ENCODE measurements at places on chromosomes 4 and X. TPM values are rescaled to one million over a fixed set of nuclear protein-coding genes. Genes with fewer than 3 reads are reported as not detected.

Gene SERPINA7
- not detected for total RNA-seq

Gene ARMCX4
- 10.2 TPM for total RNA-seq

Gene MGST2
- 5.9 TPM for total RNA-seq

Gene VAMP7
- total RNA-seq: 36.4 TPM

DNA sequence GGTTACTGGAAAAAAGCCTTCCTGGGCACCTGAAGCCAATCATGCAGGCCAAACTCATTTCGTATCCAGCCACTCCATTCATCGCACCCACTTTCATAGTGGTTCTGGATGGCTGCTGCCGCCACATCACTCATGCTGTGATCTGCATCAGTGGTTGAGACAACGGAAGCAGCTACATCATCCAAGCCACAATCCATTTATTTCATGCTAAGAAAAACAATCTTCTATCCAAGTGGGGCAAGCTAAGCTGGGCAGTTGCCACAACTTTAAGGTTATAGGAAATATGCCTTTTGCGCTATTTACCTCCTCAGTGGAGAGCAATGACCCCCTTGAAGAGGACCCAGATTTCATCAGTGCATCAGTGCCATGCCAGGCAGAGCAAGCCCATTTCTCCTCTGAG is 124.6 kb downstream of the GRIA3 start:
- ATAC-seq: no peak

DNA sequence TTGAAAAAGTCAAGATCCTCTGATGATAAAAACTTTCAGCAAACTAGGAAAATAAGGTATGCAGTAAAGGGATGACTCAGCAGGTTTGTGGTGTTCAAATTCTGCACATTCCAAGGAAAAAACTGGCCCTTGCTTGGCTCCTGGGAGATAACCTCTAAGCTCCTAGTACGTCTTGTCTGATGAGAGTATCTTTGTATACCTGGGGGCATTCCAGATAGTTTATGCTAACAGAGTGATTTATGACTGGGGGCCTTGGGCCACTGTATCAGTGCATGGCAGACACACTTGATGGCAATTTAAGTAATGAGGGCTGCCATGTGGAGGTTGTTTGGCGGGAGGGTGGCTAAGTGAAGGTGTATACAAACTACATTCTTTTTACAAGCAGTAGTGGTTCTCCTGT is 56.9 kb downstream of the NSG1 start:
- ATAC-seq: peak; percentile 28

DNA sequence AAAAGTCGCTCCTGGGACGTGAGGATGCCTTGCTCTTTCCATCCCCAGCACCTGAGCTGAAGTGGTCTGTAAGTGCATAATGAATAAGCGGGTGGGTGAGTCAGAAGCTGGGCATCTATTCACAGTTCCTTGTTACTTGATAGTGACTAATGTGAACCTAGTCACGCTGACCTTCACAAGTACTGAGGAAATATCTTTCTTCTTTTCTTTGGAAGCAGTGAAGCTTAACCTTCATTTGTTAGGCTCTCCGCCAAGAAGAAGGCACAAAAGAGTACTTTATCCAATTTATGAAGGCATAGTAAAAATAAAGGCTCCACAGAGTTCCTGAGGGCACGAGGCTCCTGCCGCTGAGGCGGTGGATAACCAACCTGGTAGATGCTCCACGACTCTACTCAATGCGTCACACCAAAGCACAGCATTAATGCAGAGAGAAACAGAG is 475.7 kb upstream of the SLIT2 start:
- ATAC-seq: peak; percentile 97

- no peak for ATAC-seq
These were observed 326.6 kb downstream of the GPAT3 start for GRCh38 chr4:83862471-83862870.

DNA sequence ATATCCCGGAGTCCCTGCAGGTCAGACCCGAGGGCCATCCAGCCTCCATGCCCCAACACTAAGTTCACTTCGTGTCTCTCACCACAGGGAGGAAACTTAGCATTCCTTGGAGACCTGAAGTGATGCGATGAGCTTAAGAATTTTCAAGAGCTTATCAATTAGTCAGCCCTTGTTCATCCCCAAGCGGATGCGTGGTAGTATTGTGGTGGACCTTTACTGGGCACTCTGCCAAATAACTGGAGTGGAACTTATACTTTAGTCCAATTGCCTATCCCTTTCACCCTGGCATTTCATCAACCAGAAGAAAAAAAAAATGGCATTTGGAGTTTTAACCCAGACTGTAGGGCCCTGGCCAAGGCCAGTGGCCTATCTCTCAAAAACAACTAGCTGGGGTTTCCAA is 137.1 kb downstream of the RELL1 start:
- no peak for ATAC-seq

DNA sequence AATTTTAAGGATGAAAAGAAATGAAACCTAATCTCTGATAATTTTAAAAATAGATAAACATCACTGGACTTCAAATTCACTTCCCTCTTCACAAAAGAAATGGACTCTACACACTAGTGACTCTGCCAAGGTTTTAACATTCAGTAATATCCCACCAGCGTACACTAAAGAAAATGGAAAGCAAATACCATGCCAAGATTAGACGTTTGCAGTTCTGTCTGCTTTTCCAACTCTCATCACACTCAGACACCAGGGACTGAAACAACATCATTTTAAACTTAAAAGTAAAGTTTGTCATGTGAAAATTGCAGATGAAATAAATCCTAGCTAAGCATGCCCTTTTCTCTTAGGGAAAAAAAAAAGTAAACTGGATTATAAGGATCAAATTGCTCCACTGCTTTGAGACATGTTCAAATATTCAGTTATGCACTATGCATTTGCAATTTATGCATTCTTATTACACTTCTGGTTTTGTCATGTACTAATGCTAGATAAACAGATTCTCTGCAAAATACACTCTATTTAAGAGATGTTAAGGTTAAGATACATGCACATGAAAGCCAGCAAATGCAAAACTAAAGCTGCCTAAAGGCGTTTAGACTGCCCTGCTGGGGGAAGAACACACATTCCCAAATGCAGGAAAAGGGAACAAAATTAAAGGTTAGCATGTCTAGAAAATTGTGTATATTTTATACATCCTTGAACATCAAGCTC is 534.4 kb upstream of the EPHA5 start:
- no peak for ATAC-seq

GRCh38 chrX:7570432-7571029 is 272.4 kb upstream of the VCX start:
- no peak for ATAC-seq

GRCh38 chr4:150960079-150960478 is 55.0 kb downstream of the LRBA start:
- ATAC-seq: no peak

- no peak for ATAC-seq
These were observed 1639.8 kb downstream of the RPA4 start for GRCh38 chrX:98523521-98523920.

- ATAC-seq: no peak
These were observed 105.8 kb upstream of the MAGEB18 start for GRCh38 chrX:26032111-26032912.

- no peak for ATAC-seq
These were observed 42.5 kb upstream of the KCNIP4 start for GRCh38 chr4:21991050-21991449.

- no peak for ATAC-seq
These were observed 77.7 kb downstream of the NR3C2 start for GRCh38 chr4:148364525-148364924.

All from motor neuron (in vitro differentiated cells).